ENCODE measurements at places on chromosomes 1 and 21.

DNA sequence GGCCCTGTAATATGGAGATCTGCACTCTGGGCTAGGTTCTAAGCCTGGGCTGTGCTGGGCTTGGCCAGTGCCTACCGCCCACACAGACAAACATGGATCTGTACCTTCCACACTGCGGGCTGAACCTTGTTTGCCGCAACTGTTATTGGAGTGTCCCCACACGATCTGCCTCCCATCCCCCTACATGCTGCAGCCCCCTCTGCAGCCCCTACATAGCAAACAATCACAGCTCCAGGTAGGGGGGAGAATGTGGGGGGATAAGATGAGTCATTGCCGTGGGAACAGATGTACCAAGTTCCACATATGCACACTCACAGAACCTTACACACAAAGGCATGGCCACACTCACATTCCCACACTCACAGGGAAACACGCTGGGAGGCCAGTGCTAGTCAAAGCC lies 2.1 kb upstream of the HCRTR1 start:
- no peak for DNase-seq

DNA sequence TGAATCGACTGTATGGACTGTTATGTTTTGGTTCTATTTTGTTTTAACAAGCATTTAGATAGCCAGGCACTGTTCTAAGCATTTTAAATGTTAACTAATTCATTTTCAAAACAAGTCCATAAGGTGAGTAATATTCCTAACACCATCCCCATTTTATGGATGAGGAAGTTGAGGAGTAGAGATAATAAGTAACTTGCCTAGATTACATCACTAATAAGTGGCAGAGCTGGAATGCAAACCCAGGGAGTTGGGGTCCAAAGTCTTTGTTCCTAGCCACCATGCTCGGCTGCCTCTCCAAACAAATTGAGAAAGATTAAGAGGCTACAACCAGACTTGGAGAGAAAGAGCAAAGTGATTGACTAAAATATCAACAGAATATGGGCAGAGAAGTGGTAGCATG lies 12.6 kb upstream of the LEPR start:
- no peak for DNase-seq

DNA sequence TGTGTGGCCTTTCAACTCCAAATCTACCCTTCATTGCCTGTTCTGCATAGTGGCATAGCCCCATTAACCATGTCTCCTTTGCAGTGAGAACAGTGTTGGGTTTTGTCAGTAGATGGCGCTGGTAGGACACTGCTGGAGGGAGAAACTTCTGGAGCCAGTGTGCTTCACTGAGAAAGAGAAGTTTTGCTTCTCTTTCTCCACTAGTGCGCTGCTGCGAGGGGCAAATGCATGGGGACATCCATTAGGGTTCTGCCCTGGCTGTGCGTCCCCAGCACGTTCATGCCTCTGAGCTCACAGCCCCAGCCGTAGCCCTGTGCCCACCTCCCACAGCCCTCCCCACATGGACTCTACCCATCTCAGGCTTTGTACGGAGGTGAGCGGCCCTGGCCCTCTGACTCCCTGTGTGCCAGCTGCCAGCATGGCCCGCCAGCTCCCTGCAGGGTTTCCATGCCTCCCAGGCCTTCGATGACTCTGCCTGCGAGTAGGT lies 53.1 kb downstream of the RIMS3 start:
- peak; percentile 65 for DNase-seq

DNA sequence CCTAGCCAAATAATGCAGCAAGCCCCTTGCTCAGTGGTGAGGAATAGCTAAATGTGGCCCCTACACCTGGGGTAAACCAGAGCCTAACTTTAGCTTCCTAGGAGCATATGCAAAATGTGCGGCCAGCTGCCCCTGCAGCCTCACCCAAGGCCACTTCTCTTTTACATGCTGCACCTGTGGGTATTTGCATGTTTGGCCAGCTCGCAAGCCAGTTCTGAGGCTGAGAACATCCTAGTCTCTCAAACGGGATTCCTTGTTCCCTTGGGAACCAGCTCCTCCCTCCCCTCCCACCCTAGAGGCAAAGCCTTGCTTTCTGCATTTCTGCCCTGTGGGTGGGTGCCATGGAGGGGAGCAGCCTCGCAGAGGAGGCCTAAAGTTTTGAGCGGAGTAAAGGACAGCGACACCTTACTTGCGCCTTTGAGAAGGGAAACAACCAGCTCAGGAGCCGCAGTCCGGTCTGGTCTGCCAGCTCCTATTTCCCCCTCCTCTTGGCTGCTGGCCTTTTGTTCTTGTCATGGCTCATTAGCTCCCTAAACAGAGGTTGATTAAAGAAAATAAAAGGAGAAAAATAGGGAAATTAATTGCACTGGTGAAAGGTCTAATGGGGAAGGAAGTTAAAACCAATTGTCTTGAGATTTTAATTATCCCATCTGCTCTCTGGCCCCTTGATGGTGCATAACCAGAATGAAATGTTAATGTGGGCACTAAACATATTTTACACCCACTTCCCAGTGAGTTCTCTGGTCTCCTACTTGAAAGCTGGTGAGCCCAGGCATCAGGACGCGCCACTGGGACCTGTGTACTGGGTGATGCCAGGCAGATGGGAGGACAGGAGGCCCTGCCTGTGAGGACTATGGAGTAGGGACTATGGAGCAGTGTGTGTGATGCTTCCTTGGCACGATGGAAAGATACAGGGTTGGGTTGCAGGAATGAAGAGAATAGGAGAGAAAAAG lies 68.7 kb downstream of the TEX35 start:
- DNase-seq = no peak

DNA sequence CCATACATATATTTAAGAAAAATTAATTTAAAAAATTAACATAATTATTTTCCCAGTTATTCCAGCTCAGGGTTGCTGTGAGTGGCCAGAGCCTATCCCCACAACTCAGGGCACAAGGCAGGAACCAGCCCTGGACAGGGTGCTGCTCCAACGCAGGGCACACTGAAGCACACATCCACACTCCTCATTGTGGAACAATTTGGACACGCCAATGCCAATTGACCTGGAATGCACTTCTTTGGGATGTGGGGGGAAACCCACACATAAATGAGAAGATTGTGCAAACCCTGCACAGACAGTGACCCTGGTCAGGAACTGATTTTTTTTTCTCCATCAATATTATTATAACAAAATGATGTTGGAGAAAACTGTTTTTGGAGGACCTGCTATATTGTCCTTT lies 23.4 kb downstream of the SAMSN1 start:
- no peak for DNase-seq

- peak; percentile 27 for DNase-seq
Observed at GRCh38 chr21:32457360-32457840, 44.9 kb downstream of the EVA1C start.

DNA sequence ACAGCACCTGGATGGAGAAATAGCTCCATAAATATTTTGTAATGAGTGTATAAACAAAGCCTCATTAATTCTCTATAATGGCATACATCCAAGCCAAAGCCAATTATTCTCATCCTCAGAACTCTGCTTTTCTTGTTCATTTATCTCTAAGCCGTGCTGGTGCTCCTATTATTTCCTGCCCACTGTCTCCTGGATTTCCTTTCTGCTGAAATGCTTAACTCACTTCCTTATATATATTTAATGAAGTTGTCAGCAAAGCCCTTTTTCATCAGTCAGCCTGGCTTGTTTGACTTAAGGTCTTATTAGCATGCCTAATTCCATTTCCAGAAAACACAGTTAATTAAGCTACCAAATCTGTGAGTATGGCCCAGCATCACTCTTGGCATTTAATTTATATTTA lies 93.4 kb downstream of the SLC25A24 start:
- no peak for DNase-seq

DNA sequence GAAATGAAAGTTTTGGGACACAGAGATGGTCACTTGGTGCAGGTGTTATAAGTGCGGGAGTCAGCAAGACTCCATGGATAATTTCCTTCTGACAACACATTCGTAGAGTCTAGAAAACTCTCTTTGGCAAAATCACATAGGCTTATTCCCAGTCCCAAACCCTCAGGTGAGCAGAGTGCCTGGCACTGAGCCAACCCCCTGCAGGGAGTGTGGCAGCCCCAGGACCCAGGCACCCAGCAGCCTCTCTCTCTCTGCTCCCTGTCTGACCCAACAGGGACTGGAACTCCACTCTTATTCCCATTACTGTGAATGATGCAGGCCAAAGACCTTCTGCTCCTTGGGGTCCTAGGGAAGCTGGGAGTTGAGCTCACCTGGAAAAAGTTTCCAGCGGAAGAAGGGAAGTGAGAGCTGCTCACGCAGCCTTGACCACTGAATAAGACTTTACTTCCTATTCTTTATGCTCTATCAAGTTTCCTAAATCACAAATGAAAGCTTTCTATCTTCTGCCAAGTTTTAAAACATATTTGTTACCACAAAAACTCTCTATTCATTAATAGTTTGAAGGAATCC lies 132.6 kb upstream of the ETV3 start:
- no peak for DNase-seq
